GOT3 (cell line): ENCODE measurements at places on chromosomes 11 and 22.

- DNase-seq = no peak
Observed at GRCh38 chr11:79708319-79708932, 267.6 kb upstream of the TENM4 start.

DNA sequence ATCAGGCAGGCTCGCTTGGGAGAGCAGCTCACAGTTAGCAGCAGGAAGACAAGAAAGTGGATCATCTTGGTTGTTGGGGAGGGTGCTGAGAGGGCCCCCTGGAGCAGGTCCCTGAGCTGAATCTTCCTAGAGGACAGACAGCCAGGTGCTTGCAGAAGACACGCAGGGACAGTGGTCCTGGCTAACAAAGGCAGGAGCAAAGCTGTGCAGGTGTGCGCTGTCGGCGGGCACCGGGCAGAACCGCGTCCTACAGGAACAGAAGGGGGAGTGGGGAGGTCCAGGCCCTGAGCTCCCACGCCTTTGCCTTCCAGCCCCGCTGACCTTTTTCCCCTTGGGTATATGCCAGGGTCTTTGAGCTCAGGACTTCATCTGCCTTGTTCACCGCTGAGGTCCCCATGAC lies 30.1 kb upstream of the PARVB start:
- DNase-seq = no peak

- no peak for DNase-seq
Observed at GRCh38 chr11:2685051-2685450, 14.7 kb downstream of the KCNQ1OT1 start.

DNA sequence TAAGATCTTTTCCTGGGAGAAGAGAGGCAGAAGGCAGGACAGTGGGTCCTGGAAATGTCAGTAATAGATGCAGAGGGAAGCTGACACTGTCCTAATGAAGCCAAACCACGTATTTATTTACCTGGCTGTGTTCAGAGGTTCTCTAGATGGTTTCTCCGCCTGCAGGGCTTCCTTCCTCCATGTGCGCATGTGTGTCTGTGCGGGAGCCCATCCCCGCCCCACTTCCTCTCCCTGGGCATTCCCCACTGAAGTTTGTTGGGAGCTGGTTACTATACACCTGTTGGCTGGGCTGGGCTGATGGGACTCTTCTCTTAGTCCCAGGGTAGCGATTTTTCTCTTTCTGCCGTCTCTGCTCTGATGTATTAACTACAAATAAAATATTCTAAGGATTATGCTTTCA lies 204.9 kb upstream of the TBCEL start:
- DNase-seq = no peak

GRCh38 chr11:358129-358800 lies 11.0 kb upstream of the B4GALNT4 start:
- no peak for DNase-seq

DNA sequence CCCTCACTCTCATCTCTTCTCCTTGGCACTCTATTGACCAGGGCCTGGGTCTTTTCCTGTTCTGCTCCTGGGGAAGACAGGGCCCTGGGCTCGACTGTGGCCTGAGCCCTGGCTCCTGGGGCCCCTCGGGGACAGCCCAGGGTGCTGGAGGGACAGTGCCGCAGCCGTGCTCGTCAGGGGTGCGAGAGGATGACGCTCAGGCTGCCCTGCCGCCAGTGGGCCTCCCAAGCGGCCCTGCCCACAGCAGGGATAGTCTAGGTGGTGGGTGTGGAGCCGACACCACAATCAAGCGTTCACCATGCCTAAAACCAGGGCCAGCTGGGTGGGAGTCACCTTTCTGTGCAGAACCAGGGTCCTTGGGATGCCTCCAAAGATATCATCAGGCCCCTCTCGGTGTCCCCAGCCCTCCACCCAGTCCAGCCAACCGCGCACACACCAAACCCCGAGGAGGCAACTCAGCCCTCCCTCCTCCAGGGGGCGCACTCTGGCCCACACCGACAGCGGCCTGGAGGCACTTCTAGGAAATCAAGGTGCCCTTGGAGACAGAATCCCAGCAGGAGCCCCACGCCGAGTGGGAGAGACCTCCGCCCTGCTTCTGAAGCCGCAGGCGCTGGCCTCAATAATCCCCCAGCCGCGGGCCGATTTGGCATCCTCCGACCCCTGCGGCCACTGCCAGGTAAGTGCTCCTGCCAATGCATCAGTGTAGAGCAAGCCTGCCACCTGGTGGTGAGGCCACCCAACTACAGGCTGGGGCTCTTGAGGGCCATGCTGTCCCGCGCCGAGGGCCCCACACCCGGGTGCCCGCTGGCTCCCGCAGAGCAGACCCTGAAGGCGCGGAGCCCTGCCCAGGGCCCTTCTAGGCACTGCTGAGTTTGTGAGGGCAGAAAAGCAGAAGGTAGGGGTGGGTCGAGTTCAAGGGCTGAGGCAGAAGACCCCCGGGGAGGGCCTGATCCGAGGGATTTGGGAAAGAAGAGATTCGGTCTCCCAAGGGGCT lies 496.4 kb downstream of the BUD13 start:
- DNase-seq = no peak

- DNase-seq = no peak
Observed at GRCh38 chr11:29161191-29161590, 855.6 kb downstream of the KCNA4 start.

GRCh38 chr11:15826826-15827225 lies 529.5 kb downstream of the SOX6 start:
- DNase-seq = no peak

DNA sequence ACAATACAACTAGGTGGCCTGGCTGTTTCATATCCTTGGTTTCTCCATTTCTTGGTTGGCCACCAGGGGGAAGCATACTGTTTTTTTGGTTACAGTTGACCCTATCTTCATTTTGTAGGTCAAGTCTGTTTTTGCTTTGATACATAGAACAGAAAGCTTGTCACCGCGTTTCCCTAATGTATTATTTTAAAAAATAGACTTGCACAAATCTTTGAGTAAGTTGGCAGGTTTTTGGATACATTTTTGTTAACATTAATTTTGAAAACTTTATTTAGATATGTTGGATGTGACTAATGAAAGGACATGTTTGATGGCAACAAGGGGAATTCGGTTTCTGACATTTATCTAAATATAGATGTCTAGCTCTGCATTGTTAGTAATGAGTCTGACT lies 3.0 kb downstream of the NCR3LG1 start:
- peak; percentile 7 for DNase-seq

GRCh38 chr11:44940835-44941234 lies 9.8 kb downstream of the TP53I11 start:
- no peak for DNase-seq

GRCh38 chr11:130850185-130850944 lies 65.9 kb downstream of the SNX19 start:
- no peak for DNase-seq

DNA sequence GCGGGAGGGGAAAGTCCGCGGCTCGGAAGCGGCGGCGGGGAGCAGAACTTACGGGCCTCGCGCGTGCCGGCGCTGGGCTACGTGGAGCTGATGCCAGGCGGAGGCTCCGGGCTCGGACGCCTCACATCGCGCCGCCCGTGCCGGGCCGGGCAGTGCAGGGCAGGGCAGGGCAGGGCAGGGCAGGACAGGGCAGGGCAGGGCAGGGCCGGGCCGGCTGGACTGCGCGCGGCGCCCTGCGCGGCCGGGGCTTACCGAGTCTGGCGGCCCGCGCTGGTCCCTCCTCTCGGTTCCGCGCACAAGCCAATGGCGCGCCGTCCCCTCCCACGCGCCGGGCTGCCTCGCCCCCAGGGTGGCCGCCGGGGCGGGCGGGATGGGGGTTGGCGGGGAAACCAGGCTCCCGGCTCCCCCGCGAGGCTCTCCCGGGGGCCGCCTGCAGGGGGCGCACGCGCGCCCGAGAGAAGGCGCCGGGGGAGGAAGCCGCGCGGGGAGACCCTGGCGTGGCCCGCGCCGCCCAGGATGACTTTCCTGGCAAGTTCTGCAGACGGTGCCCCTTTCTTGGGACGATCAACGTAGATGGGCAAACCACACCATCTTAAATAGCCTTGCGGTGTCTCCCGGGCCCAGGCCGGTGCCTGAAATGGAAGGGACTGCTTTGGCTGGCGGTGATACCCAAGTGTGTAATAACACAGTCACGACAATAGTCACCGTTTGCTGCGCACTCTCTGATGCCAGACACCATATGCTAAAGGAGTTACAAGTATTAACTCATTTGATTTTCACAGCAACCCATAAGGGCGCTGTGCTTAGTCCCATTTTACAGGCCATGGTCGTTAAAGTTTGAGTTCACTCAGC lies at the start of gene TP53I11:
Gene TP53I11 (minus strand): TSS at position 259 of the 852 bp plus-strand sequence. CDS start 12,548 bp downstream, outside the sequence.
- DNase-seq = peak; percentile 26

GRCh38 chr22:37151401-37151800 lies 1.7 kb upstream of the IL2RB start:
- no peak for DNase-seq

- no peak for DNase-seq
Observed at GRCh38 chr11:8772571-8773519, 90.3 kb downstream of the RPL27A start.

- no peak for DNase-seq
Observed at GRCh38 chr11:76077575-76078150, 128.6 kb downstream of the WNT11 start.

- DNase-seq = no peak
Observed at GRCh38 chr11:115383431-115383830, 120.8 kb downstream of the CADM1 start.
